ENCODE measurements at places on chromosomes 13 and 19.

DNA sequence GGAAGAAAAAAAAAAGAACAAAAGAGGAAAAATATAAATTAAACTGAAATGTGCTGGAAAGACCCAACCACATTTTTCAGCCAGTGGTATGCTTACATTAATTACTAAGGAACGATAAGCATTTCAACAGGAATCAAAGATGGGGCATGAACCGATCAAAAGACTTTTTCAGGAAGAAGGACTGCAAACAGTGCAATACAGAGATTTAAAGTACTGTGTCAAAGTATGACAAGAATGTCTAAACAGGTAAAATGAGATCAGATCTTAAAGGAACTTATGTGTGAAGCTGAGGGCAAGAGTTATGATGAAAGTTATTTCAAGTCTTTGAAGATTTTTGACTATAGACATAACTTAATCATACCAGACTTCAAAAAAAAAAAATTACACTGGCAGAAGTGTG, 1761.8 kb downstream of the SLITRK5 start:
- DNase-seq, result no peak

DNA sequence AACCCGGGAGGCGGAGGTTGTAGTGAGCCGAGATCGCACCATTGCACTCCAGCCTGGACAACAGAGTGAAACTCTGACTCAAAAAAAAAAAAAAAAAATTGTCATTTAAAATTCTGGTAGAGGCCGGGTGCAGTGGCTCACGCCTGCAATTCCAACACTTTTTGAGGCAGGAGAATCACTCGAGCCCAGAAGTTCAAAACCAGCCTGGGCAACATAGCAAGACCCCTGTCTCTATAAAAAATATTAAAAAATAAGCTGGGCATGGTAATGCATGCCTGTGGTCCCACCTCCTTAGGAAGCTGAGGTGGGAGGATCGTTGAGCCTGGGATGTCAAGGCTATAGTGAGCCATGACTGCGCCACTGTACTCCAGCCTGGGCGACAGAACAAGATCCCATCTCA, 6.2 kb downstream of the NUCB1 start:
- DNase-seq, result no peak

GRCh38 chr13:45301263-45301662, 39.7 kb downstream of the TPT1 start:
- DNase-seq, result no peak

- no peak for DNase-seq
Observed at GRCh38 chr19:28880735-28881401, 332.1 kb downstream of the UQCRFS1 start.
